Umbilical cord (tissue), 2 donors: ENCODE measurements at places on chromosomes 7 and 10. TPM values are rescaled to one million over a fixed set of nuclear protein-coding genes. Genes with fewer than 3 reads are reported as not detected.

- no peak for DNase-seq
Measured at GRCh38 chr7:97002555-97003261, 2.6 kb upstream of the DLX6 start.

DNA sequence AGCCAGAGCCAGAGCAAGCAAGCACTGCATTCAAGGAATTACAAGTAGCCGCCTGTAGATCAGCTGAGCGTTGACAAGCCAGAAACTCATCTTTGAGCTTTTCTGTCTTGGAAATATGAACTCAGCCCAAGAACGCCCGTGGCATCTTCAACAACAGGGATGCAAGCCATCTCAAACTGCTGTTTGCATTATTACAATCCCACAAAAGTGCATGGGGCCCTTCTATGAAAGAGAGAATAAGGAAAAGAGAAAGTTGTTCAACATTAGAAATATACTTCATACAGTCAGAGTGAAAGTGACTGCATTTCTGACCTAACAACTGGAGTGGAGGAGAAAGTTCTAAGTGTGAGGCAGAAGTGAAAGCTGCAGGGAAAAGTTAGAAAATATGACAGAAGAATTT, 6.5 kb downstream of the SGCE start:
- peak; percentile 82 for DNase-seq

GRCh38 chr10:95539560-95540284, 21.4 kb downstream of the SORBS1 start:
- no peak for DNase-seq

- DNase-seq, result peak; percentile 42
Measured at GRCh38 chr7:45215601-45216062, 58.0 kb downstream of the RAMP3 start.

DNA sequence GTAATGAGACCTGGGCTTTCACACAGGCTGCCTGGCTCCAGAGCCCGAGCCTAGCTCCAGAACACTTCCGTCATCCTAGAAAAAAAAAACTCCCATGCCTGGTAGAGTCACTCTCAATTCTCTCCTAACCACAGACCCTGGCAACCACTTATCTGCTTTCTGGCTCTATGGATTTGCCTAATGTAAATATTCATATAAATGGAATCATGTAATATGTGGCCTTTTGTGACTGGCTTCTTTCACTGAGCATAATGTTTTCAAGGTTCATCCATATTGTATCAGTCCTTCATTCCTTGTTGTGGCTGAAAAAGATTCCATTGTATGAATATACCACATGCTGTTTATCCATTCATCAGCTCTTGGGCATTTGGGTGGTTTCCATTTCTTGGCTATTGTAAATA, 167.7 kb upstream of the MKLN1 start:
- no peak for DNase-seq

DNA sequence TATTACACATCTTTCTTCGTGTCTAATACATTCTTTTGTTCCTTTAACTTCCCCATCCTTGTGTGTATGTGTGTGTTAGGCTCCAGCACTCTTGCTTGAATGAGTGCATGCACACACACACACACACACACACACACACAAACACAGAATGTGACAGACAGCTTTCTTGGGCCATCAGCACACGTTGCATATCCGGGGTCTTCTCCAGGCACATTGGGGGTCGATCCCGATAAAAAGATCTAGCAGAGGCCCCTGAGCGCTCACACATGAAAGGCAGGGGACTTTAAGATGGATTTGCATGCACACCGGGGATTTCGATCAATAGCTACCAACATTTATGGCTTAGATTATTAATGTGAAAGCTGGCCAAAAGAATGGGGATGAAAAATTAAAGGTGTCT, 4.5 kb downstream of the SKIDA1 start:
- DNase-seq, result peak; percentile 22

GRCh38 chr10:10992072-10992471, 25.6 kb upstream of the CELF2 start:
- DNase-seq, result no peak

- DNase-seq, result no peak
Measured at GRCh38 chr7:142485617-142486226, 227.9 kb upstream of the PRSS58 start.

DNA sequence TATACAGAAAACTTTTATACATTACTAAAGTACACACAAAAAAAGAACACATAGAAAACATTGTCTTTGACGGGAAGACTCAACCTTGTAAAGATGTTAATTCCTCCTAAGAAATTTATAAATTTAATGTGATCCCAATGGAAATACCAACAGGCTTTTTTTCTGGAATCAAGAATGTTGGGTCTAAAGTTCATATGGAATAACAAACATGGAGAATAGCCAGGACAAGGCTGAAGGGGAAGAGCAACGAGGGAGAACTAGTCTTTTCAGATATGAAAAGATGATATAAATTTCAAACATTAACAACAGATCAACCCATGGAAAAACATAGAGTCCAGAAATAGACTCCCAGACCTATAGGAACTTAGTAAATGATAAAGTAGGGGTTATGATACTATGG, 19.8 kb downstream of the HIPK2 start:
- DNase-seq, result no peak

DNA sequence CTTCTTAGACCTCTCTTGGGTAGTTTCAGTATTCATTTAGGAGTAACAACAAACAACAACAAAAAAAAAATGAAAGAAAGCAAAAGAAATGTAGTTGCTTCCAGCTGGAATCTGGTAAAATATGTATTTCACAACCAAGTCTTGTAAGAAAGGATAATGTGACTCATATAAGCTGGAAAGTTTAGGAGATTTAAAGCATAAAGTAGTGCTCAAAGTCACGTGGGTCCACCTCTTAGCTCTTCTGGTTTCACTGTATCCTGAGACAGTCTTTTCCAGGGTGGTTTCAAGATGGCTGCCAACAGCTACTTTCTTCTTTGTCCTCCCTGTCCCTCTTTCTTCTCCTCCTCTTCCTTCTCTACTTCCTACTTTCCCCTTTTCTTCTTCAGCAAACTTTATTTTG, 69.5 kb upstream of the CDK13 start:
- peak; percentile 70 for DNase-seq

DNA sequence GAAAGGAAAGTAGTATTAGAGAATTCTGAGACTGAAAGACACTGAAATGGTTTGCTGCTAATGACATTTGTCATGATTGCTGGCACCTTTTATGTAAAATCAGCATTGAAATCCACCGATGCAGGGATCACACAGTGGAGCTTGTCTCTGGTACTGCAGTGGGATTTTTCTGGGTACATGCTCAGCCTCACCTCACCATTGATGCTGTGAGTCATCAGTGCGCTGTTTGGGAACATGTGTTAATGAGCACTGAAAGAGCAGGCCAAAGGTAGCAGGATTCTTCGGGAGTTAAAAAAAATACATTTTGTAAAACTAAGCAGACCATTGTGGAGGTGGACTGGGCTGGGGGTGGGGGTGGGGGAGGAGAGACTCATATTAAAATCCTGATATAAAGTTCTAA, 174.9 kb downstream of the CREB5 start:
- no peak for DNase-seq

- DNase-seq, result no peak
Measured at GRCh38 chr7:1818575-1819258, 148.6 kb downstream of the ELFN1 start.

DNA sequence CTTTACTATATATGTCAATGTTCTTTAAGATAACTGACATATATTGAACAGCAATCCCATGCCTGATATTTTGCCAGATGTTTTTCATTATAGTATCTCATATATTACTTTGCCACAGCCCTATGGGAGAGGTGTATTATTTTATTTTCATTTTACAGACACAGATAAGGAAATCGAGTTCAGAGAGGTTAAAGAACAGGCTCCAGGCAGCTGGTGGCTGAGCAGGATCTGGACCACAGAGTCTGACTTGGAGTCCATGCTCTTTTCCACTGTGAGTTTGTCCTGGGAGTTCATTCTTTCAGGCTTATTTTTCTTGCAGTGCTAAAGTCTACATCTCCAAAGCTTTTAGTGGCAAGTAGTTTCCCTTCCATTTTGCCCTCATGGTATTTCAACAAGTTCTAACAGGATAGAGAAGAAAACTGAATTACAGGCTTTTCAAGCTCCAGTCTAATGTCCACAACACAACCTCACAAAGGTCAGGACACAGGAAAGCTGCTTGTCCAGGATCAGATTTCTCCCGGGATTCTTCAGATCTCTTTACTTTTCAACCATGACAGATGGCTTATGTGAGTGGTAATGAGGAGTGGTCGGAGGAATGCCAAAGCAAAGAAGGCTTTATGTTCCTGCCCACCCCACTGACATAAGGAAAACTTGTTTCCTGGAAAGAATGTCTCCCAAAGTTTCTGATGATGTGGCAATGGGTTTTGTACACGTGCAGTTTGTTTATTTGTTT, 13.1 kb upstream of the SLC35B4 start:
- no peak for DNase-seq

DNA sequence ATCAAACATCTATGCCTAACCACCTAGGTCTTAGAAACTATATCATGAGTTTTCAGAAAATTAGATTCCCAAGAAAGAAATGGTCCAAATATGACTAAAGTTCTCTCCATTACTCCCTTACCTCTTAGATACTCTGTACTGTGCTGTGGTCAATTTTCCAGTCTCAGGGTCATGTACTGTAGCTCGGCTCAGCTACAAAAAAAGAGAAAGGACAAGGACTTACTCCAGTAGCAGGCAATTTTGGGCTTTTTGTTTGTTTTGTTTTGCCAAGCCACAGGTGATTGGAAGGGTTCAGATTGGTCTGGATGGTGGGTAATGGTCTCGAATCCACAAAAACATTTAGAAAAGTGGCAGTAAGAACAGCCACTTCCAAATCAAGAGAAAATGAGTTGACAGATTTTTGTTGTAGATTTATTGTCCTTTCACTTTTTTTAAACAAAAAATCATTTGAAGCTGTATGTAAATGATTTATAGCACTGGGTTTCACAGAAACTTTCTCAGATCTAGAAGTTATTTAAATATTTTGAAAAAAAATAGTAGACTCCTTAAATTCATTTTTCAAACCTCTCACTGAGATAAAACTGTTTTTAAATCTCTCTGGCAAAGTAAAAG, 52.8 kb downstream of the P4HA1 start:
- DNase-seq, result no peak

DNA sequence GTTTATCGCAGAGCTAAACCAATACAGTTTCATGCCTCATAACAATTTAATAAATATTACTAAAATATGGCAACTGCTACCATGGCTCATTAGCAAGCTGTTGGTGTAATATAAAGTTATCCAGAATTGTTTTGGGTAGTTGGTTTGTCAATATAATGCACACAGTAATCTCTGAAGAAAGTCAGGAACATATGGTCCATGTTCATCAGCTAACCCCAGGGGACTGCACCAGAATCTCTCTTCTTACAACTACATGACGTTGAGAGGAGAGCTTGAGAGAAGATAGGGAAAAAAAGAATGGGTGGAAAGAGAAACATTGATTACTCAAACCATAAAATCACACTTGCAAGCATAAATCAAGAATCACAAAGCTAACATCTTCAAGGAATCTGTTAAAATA, 333.7 kb downstream of the NRG3 start:
- DNase-seq, result no peak

- peak; percentile 65 for DNase-seq
Measured at GRCh38 chr10:109968953-109969759, 38.6 kb upstream of the ADD3 start.

DNA sequence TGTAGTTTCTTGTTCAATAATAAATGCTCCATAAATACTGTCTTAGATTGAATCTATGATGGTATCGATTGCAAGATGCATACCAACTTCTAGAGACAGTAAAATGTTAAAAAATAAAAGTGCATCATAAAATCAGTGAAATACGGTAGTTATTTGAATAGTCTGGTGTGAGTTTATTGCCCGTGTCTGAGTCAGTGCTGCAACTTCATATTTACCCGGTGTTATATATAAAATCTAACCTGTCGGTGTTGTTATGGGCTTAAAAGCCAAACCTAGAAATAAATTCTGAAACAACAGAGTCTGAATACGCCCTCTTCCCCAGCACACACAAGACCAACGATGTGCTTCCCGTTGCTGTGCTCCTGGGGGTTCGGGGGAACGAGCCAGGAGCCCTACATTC, 16.3 kb downstream of the MACROH2A2 start:
- DNase-seq, result no peak

- peak; percentile 49 for DNase-seq
Measured at GRCh38 chr7:36600869-36601530, 123.3 kb downstream of the AOAH start.

DNA sequence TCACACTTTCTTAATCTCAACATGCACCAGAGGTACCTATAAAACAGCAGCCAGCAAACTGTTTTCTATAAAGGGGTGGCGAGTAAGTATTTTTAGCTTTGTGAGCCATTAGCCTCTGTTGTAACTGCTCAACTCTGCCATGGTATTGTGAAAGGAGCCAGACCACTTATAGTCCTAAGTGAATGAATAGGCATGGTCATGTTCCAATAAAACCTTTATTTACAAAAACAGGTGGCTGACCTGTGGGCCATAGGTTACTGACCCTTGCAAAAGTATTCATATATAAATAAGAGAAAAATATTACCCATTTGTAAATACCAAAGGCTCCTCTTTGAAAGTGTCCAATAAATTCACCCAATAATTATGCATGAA, 50.3 kb downstream of the ICA1 start:
- no peak for DNase-seq

- no peak for DNase-seq
Measured at GRCh38 chr10:118763202-118763988, 8.6 kb upstream of the CACUL1 start.

- DNase-seq, result no peak
Measured at GRCh38 chr10:17744341-17744861, 7.6 kb upstream of the TMEM236 start.

GRCh38 chr10:59000162-59000825, 176.1 kb upstream of the PHYHIPL start:
- DNase-seq, result no peak

ADCYAP1R1 gene
- total RNA-seq, result 0.48 TPM

TACC2 gene
- 10.6 TPM for total RNA-seq

EIF5AL1 gene
- 0.48 TPM for total RNA-seq

JCAD gene
- 71.0 TPM for total RNA-seq

GPR158 gene
- total RNA-seq, result 5.3 TPM

BTBD16 gene
- not detected for total RNA-seq

ADAP1 gene
- 13.5 TPM for total RNA-seq

LOXL4 gene
- 20.2 TPM for total RNA-seq

STAM gene
- 14.7 TPM for total RNA-seq

YAE1 gene
- 25.3 TPM for total RNA-seq

GALNT17 gene
- 3.9 TPM for total RNA-seq
